ENCODE measurements at places on chromosomes 2 and 18. TPM values are rescaled to one million over a fixed set of nuclear protein-coding genes. Genes with fewer than 3 reads are reported as not detected.

SLC19A3 gene
- 1.8 TPM for total RNA-seq

- no peak for DNase-seq
These were observed 163.6 kb upstream of the TMEM200C start for GRCh38 chr18:6058941-6059340.

DNA sequence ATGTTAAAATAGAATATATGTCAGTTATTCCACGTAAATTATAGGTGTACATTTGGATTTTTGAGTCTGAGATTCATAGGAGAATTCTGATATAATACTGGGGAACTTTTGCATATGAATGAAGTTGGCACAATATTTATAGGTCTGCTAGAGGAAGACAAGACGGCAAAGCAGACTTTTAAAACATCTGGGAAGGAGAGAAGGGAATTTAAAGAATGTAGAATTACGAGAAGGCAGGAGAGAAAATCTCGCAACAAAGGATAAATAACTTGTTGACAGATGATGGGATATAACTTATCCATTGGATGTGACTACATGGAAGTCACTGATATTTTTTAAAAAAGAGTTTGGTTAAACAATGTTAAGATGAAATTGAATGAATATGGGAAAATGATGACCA is 615.6 kb downstream of the ERBB4 start:
- no peak for DNase-seq

BMP10 gene
- total RNA-seq, result not detected

PCARE gene
- total RNA-seq, result 1.5 TPM

IHH gene
- not detected for total RNA-seq
